Fibroblast of upper back skin (primary cell): ENCODE measurements at places on chromosomes 7 and 10.

- DNase-seq = peak; percentile 73
Measured at GRCh38 chr10:98446661-98447221, at the start of gene HPS1. HPS1 (minus strand) TSS chr10:98446935; CDS start chr10:98443240, 3,695 bp downstream.

- DNase-seq = no peak
Measured at GRCh38 chr7:151093748-151094147, 7.5 kb downstream of the AGAP3 start.

GRCh38 chr10:16673443-16673842, 143.8 kb downstream of the RSU1 start:
- DNase-seq = peak; percentile 14

DNA sequence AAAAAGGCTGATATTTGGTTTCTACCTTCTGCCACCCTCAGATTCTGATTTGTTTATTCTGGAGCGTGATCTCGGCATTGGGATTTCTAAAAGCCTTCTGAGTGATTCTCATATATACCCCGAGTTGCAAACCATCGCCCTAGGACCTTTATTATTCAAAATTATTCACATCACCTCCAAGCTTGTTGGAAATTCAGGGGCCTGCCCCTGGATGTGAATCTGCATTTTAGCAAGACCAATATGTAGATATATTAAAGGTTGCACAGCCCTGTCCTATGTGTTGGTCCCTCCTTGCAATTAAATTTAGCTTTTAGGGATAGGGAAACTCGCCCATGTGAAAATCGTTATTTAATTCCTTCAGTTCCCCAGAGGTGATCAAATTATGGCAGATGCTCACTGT, 9.0 kb upstream of the CHN2 start:
- no peak for DNase-seq

DNA sequence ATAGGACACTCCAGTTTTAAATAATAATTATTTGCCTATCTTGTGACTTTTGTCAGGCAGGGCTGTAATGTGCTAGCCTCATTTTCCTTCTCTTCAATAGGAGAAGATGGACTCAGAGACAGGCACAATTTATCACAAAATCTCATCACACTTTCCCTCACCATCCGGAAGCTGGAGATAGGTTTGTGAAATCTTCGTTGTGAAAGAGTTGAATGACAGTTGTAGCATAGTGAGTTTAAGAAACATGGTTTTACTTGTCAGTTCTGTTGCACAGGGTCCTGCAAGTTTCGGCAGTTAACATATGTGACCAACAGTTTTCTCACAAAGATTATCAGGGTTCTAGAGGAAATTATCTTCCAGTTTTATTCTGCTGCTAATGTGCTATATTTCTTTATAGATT, 37.7 kb upstream of the MAP3K8 start:
- no peak for DNase-seq

- DNase-seq = no peak
Measured at GRCh38 chr7:156100086-156100485, 287.8 kb upstream of the SHH start.

- no peak for DNase-seq
Measured at GRCh38 chr7:19119870-19120486, 2.5 kb upstream of the TWIST1 start.

DNA sequence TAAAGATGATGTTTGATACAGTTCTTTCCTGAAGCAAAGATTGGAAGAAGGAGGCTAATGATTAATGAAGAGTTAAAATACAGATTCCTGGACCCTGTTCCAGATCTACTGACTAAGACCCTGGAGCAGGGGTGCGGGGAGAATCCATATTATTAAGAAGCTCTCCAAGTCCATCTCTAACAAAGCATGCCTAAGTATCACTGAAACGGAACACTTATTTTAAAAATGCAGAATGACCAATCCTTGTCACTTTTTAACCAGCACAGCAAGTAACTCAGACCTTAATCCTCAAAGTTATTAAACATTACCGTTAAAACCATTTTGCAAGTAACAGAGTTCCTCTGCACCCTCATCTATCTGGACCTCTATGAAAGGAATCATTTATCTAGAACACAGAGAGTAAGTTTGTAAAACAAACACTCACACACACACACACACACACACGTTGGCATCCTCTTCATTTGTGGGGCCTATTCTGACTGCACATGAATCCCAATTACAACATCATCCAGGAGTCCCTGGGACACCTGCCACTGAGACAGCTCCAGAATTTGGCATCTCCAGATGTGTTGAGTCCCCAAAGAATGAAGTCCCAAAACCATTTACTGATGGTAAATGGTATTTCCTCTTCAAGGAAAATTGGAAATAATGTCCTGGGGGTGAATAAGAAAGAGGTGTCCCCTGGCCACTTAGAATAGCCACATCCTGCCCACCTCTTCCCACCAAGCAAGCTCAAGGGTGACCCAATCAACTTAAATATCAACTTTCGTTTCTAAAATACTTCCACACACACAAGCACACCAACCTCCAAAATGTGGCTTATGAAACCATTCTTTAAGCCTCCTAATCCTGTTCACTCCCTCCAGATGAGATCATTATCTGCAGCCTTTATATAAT, 117.5 kb downstream of the PARD3 start:
- DNase-seq = no peak

DNA sequence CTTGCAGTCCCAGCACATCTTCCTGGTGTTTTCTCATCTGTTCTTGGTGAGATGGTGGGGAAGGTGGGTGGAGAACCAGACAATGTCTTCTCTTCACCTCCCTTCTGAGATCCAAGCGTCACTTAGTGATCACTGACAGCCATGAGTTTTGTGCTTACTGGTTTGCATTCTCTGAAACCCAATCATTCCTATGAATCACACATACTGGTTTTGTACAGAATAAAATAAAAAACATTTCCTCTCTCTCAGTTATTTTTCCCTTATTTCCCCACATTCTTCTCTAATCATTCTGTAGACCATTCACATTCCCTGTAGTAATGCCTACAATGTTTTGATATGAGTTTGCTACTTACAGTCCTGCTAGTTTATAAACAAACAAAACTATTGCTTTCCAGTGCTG, 143.8 kb upstream of the SLC13A1 start:
- no peak for DNase-seq

DNA sequence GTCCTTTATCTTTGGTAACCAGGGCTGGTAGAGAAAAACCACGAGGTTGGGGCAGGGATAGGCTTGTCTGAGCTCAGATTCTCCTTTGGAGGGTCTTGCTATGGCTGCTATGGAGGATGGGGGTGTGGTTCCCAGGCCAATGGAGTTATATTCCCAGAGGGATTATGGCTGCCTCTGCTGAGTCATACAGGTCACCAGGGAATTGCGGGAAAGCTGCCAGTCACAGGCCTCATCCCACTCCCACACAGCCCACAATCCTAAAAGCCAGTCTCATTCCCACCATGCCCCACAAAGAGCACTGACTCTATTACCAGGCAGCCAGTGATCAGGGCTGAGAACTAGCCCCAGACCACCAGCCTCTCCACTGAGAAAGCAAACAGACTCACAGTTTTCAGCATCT, 316.6 kb upstream of the TMEM229A start:
- no peak for DNase-seq

- peak; percentile 95 for DNase-seq
Measured at GRCh38 chr7:107743567-107744344, at the start of gene CBLL1. CBLL1 (plus strand) TSS chr7:107744142; CDS start chr7:107744164, 22 bp downstream.

GRCh38 chr10:80158598-80159127, 26.1 kb downstream of the PLAC9 start:
- DNase-seq = peak; percentile 99
